ENCODE measurements at places on chromosomes 4 and X. TPM values are rescaled to one million over a fixed set of nuclear protein-coding genes. Genes with fewer than 3 reads are reported as not detected.

SPARCL1 gene
- total RNA-seq, result 2,315 TPM

DNA sequence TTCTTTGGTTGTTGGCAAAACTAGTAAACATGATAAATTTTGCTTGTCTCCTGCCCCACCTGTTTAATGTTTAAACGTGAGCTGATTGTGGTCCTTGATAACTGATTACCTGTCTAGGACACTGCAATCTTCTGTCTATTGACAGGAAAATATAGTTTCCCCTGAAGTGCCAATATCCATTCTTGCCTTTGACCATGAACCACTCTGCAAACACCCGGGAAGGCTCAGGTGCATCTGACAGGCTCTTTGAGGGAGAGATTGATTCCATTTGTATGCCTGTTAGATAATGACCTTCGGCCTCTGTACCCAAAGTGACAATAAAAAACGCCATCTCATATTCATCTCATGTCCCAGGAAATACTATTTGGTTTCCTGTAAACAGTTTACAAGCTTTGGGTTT lies 453.0 kb downstream of the CENPC start:
- no peaks in the 10 kb centered on the region for H3K27me3 ChIP-seq
- H3K4me3 ChIP-seq, result no peak overlapping the region
- no peak for DNase-seq
- no peaks in the 10 kb centered on the region for H3K4me1 ChIP-seq
- no peak overlapping the region for H3K27ac ChIP-seq

LEF1 gene
- total RNA-seq, result 3.2 TPM

DNA sequence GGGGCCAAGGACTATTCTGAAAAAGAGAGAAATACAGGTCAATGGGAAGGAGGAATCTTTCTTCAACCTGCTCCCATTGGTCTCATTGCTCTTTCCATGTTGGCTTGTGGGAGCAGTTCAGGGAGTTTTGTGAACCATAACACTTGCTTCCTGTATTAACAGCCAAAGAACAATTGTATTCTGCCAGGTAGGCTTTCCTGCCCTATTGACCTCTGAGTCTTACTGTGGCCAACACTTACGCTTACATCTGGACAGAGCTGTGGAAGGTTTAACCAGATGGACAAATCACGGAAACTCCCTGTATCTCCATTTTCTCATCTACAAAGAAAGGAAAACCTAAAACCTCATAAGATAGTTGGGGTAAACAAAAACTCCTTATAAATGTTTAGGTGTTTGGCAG lies 30.7 kb downstream of the MID1IP1 start:
- DNase-seq, result no peak
- no peak overlapping the region for H3K4me3 ChIP-seq
- no peaks in the 10 kb centered on the region for H3K4me1 ChIP-seq
- H3K27ac ChIP-seq, result no peak overlapping the region

IL1RAPL1 gene
- total RNA-seq, result 0.54 TPM

PAGE5 gene
- not detected for total RNA-seq

DNA sequence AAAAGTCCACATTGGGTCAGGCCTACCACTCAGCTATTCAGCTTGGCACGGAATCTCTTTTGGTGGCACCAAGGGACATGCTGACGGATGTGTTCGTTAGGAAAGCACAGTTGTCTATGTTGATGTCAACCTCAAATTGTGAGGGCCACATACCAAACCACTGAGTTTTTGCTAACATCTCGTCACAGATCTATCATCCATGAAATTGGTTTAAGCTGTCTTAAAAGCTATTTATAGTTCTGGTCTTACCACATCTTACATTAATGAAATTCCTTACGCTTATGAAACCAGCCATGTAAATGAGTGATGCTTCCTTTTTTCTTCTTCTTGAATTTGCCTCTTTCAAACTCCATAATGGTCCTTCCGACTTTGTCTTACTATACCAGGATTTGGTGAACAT lies 101.5 kb downstream of the MGST2 start:
- H3K4me3 ChIP-seq, result no peak overlapping the region
- no peak overlapping the region for H3K27ac ChIP-seq
- H3K4me1 ChIP-seq, result peaks cover 28% of the 10 kb centered on the region
- no peaks in the 10 kb centered on the region for H3K27me3 ChIP-seq
- no peak for DNase-seq

DNA sequence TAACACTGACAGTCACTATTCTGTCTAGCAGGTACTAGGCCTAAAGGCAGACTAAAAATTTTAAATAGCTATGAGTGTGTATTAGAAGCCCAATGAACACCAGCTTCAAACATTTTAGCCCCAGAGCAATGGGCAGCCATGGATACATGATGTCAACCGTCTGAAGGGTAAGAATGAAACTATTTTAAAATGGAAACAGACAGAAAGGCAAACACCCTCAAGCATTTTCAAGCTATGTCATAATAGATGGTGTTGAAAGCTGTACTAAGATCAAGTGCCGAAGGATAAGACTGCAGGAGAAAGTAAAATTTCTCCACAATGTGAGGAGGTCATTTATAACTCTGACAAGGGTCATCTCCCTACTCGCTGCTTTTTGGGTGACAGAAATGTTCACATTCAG lies 225.0 kb downstream of the COL25A1 start:
- no peak overlapping the region for H3K27ac ChIP-seq
- no peaks in the 10 kb centered on the region for H3K27me3 ChIP-seq
- H3K4me1 ChIP-seq, result peaks cover 4% of the 10 kb centered on the region
- H3K36me3 ChIP-seq, result no peaks in the 10 kb centered on the region
- no peak overlapping the region for H3K4me3 ChIP-seq
- no peak for DNase-seq

DNA sequence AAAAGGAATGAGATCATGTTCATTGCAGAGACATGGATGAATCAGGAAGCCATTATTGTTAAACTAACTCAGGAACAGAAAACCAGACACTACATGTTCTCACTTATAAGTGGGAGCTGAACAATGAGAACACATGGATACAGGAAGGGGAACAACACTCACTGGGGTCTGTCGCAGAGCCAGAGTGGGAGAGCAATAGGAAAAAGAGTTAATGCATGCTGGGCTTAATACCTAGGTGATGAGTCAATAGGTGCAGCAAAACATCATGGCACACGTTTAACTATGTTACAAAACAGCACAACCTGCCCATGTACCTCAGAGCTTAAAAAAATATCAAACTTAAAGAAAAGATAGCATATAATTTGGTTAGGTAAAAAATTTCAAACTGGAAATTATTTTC lies 281.4 kb downstream of the PABPC4L start:
- H3K27me3 ChIP-seq, result no peaks in the 10 kb centered on the region
- H3K4me3 ChIP-seq, result no peak overlapping the region
- H3K36me3 ChIP-seq, result no peaks in the 10 kb centered on the region
- no peak for DNase-seq

GRCh38 chrX:127577884-127578283 lies 474.3 kb downstream of the ACTRT1 start:
- no peak overlapping the region for H3K4me3 ChIP-seq
- H3K36me3 ChIP-seq, result no peaks in the 10 kb centered on the region
- no peaks in the 10 kb centered on the region for H3K4me1 ChIP-seq
- DNase-seq, result no peak

IGBP1 gene
- total RNA-seq, result 37.1 TPM

GRCh38 chr4:3239998-3240920 lies 8.7 kb upstream of the MSANTD1 start:
- peaks cover 42% of the 10 kb centered on the region for H3K36me3 ChIP-seq
- H3K4me3 ChIP-seq, result no peak overlapping the region
- H3K27me3 ChIP-seq, result no peaks in the 10 kb centered on the region
- H3K4me1 ChIP-seq, result no peaks in the 10 kb centered on the region
- no peak overlapping the region for H3K27ac ChIP-seq
